ENCODE measurements at places on chromosomes 2 and 18. TPM values are rescaled to one million over a fixed set of nuclear protein-coding genes. Genes with fewer than 3 reads are reported as not detected.

DNA sequence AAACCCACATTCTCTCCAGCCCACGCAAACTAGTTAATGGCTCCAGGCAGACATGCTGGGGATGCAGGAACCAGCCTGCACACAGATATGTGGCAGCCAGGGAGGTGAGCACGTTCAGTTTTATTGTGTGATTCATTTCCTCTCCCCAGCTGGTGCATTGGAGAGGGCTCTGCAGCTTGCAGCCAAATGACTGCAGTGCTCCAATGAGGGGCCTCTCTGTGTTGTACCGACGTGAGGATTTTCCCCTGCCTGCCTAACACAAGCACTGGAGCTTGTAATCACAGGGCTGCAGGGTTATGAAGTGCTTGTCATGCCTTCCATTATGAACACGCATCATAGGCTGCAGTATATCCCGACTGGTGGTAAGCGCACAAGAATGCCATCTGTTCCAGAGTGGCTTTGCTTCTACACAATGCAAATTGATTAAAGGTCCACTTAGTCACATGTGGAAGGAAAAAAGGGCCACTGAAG lies 92.3 kb upstream of the THUMPD2 start:
- DNase-seq: peak; percentile 19

DNA sequence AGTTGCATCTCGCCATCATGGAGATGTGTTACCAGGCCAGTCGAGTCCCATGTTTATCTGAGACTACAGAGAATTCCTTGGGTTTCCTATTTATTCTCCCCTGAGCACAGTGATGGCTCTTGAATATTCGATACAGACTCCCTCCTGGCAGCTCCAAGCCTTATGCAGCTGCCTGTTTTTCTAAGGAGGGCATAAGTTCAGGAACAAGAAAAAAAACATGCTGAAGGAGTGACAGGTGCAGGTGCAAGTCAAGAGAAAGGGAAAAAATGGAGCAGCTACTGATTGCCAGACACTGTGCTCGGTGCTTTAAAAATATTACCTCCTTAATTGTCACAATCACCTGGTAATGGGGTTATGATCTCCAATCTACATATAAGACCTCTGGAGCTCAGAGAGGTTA lies 177.2 kb upstream of the DPP10 start:
- no peak for DNase-seq

GRCh38 chr2:71849607-71850305 lies 297.9 kb downstream of the CYP26B1 start:
- no peak for DNase-seq

DNA sequence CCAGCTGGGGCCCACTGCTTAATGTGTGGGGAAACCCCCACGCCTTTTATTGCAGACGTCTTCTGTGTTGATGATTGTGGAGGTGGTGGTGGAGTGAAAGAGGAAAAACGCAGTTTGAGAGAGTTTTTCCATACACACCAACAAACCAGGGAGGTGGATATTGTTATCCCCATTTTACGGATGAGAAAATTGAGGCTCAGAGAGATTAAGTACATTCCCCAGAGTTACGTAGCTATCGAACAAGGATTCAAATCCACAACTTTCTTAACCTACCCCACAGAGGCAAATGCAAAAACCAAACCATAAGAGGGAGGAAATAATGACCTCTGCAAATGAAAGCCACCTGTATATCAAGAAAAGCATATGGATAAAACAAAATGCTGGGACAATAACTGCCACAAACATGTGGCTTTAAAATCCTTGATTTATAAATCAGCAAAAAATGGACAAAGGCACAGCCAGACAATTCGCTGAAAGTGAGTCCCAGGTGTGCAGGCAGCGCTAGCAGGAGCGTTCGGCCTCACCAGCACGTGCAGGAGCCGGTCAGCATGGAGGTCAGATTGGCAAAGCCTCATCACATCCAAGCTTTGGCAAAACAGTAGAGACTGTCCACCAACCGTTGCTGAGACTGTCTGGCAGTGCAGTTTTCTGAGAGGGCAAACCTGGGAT lies 12.6 kb upstream of the RAB17 start:
- DNase-seq: no peak

- DNase-seq: no peak
These were observed 243.7 kb upstream of the TMEM200C start for GRCh38 chr18:6139007-6139406.

DNA sequence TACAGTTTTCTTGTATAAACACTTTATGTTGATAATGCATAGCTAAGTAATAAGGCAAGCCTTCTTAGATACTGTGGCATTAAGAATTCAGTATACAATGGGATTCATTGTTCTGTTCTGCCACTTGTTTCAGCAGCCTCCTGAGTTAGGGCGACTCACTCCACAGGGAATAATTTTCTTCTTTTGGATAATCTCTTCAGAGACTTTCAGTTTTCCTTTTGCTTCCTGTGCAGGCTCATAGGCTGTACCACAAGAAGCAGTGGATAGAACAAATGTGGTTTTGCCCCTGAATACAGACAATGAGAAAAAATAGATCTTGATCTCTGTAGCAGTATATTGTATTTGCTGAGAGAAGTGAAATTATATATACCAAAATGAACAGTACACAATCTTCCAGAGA lies 298.0 kb downstream of the ZNF407 start:
- no peak for DNase-seq

DNA sequence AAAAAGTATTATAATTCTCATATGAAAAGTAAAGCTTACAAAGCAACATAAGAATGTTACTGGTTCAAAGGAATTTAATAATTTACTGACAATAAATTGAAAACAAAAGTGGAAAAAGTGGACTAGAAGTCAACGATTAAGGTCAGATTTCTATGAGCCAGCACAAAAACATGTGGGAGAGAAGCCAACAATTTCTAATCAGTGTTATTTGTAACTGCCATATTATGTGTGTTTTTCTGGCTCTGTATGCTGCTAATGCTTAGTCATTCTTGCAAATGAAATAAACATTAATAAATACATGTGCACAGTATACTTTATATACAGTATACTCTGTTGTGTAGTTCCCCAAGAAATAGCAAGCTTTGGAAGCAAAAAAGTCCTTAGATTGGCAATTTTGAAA lies 301.3 kb upstream of the RGPD4 start:
- DNase-seq: no peak

DNA sequence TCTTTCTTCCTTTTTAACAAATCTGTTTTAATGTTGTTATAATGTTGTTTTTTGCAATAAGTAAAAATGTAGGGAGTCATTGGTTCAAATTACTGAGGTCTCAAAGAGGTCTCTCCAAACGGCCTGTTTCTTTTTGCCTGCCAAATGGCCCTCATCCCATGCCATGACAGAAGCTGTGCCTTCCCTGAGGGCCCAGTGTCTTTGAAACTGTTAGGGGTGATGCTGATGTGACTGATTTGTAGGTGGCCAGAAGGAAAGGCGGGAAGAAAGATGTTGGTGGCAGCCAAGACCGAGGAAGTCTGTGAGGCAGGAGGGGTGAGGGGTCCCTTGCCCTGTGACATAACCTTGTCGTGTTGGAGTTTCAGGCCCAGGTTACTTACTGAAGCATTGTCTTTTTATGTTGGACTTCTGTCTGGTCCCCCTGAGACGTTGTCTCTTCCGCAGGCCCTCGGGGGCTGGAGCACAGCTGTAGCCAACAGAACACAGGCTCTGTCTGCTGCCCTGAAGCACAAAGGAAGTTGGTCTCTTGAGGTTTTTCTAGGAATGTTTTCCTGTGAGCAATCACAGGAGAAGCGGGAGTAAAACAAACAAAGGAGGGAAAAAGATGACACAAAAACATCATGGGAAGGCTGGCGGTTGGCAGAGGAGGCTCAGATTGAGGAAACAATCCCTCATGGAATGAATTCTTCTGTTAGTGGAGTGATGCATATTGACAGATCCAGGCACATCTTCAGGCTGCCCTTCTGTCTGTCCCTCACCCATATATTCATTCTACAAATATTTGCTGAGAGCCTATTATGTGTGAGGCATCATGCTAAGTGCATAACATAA lies 4.9 kb upstream of the ST3GAL5 start:
- DNase-seq: no peak

DNA sequence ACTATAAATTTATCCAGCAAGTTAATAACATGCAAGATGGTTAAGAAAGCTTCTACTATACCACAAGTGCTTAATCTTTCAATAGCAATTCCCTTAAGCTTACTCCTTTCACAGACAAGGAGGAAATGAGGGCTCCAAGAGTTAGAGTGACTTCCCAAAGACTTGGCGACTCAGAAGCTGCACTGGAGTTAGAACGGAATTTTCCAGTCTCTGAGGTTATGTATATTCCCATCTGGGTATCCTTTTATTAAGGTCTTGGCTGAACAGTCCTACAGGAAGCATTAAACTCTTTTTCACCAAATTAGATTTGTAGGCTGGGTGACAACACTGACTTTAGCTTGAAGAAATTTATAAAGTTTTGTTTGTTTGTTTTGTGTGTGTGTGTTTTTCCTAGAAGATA lies 256.9 kb upstream of the DPP10 start:
- no peak for DNase-seq

TUBA4B gene
- 0.13 TPM for total RNA-seq

ANKRD30BL gene
- total RNA-seq: not detected

C1QL2 gene
- total RNA-seq: 4.9 TPM

GALM gene
- total RNA-seq: 59.4 TPM

PRSS56 gene
- not detected for total RNA-seq

GAL3ST2 gene
- total RNA-seq: 0.20 TPM
